ENCODE measurements at places on chromosomes 4 and X. TPM values are rescaled to one million over a fixed set of nuclear protein-coding genes. Genes with fewer than 3 reads are reported as not detected.
A peak's percentile ranks its signal among the peaks of the same experiment; 100 is the strongest.

DNA sequence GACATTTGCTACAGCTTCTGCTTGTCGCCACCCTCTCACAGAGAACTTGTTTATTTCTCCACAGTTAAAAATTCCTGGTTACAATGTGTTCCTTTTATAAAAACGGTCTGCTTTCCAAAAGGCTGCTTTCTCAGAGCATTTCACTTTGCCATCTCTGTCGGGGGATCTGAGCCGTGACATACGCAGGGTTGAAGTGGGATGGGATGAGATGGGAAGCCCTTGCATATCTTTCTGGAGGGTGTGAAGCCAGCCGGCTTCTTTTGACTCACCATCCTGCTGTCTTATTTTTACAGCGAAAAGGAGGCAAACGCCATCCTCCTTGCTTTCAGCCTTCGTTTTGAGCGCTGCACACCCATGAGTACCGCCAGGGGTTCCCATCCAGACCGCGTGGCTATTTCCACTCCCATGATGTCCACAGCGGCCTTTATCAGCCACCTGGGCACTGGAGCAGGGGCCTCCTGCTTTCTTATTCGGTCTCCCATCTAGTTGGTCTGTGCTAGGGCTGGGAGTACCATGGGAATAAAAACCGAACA is 99.8 kb upstream of the GATB start:
- no peak for DNase-seq

DNA sequence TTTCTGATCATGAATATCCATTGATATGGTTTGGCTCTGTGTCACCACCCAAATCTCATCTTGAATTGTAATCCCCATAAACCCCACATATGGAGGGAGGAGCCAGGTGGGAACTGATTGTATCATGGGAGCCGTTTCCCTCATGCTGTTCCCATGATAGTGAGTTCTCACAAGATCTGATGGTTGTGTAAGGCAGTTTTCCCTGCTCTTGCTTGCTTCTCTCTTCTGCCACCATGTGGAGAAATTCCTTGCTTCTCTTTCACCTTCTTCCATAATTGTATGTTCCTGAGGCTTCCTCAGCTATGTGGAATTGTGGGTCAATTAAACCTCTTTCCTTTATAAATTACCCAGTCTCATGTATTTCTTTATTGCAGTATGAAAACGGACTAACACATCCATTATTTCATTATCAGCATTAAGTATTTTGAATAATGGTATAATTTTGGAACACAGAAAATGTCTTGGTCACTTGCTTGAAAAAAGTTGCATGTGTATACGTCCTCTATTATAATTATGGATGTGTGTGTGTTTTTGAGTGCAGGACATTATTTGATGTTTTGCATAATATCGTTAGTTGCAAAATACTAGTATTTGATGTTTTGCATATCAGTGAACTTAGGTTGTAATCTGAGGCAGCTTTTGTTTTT is 334.6 kb downstream of the PCDH10 start:
- DNase-seq = no peak

DNA sequence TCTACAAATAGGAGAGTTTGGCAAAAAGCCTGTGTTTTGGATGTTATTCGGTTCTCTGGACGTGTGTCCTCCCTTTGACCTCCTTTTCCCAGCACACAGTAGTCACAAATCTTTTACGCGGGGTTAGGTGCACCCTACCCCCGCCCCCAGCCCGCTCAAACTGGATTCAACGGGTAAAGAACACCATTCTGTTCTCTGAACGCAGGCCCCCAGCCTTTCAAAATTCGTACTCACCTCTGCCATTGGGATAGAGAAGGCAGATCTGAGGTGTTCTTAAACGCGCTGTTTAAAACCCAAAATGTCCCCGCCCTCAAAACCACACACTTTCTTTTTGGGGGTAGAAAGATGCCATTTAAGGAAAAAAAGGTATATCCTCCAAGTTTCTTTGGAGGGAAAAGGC is 2.7 kb downstream of the LEF1 start:
- no peak for DNase-seq

GRCh38 chr4:138978028-138978585 is 37.5 kb upstream of the NOCT start:
- DNase-seq = peak; percentile 46

- peak; percentile 49 for DNase-seq
Measured at GRCh38 chrX:37302569-37302968, 46.6 kb upstream of the PRRG1 start.

Gene PLK4
- 40.2 TPM for total RNA-seq

Measured in H9 (cell line).